NCI-H2029 (cell line): ENCODE measurements at places on chromosomes 6 and 20.

DNA sequence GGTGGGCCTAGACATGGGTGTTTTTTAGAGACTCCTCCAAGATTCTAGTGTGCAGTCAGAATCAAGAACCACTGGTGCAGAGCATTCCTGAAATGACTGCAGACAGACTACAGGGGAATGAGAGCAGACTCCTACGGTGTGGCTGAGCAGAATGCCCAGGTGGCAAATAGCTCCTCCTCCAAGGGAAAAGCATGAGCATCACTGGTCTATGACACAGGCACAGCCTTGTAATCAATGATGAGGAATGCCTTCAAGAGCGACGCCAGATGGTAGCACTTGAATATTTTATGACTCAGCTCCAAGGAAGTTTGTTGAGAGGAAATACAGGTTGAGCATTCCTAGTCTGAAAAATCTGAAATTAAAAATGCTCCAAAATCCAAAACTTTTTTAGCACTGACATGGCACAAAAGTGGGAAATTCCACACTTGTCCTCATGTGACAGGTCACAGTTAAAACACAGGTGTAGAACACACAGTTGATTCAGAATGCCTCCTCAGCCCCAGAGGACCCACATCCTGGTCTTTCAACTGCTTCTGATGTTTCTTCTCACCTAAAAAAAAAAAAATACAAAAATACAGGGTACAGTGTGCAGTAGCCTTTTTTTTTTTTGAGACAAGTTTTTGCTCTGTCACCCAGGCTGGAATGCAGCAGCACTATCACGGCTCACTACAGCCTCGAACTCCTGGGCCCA, 10.6 kb upstream of the FAM8A1 start:
- DNase-seq, result no peak

GRCh38 chr6:96626759-96627364, 63.9 kb downstream of the FHL5 start:
- DNase-seq, result peak; percentile 4

DNA sequence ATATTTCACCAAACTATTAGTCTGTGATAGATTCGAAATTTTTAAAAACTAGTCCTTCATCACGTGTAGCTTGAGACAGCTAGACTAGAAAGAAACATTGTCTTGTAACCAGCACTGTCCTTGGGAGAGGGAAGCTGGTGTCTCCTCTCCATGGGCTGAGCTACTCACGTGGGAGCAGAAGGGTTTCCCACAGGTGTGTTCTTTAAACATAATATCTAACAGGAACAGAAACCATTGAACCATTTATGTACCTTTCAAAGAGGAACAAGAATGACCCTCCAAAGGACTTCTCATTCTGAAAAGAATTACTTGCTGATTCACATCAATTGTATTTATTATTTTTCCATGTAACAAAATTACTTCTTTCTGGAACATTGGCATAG, 72.4 kb upstream of the SYNJ2 start:
- no peak for DNase-seq

GRCh38 chr20:20930500-20930899, 175.7 kb downstream of the LINC00237 start:
- no peak for DNase-seq
